ENCODE measurements at places on chromosomes 7 and 10. TPM values are rescaled to one million over a fixed set of nuclear protein-coding genes. Genes with fewer than 3 reads are reported as not detected.

DNA sequence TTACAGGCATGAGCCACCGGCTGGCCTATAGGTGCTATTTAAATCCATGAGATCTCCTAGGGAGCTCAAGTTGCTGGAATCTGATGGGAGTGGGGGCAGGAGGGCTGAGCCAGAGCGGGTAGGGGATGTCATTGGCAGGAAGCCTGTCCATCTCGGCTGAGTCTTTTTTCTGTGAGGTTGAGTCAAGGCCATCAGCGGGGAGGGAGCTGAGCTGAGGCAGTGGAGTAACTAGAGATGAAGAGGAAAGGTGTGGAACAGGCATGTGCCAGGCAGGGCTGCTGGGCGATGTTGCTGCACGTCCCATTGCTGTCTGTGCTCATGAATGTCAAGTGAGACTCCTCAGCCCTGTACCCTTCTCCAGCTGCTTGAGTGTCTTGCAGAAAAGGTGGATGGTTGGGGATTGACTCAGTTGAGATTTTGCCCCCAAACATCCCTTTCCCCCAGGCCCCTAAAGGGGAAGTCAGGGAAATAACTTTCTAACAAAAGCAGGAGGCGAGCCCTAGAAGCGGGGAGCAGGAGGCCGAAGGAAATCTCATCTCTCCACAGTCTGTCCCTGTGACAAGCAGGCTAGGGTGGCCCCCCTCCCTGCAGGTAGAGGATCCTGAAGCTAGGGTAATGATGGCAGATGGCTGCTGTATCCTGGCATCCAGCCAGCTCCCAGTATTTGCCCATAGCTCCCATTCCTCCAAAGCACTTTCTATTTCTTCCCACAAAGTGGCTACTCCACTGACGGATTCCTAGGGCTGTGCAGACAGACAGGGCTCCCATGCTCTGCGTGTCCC, 5.4 kb downstream of the ATP6V1F start:
- H3K27me3 ChIP-seq, result peaks cover 58% of the 10 kb centered on the region
- no peak overlapping the region for H3K27ac ChIP-seq
- H3K4me3 ChIP-seq, result no peak overlapping the region

- H3K4me3 ChIP-seq, result no peak overlapping the region
- peaks cover 70% of the 10 kb centered on the region for H3K4me1 ChIP-seq
- H3K27me3 ChIP-seq, result peaks cover 43% of the 10 kb centered on the region
- DNase-seq, result peak; percentile 34
Observed at GRCh38 chr10:104331208-104331838, 6.9 kb downstream of the ITPRIP start.

DNA sequence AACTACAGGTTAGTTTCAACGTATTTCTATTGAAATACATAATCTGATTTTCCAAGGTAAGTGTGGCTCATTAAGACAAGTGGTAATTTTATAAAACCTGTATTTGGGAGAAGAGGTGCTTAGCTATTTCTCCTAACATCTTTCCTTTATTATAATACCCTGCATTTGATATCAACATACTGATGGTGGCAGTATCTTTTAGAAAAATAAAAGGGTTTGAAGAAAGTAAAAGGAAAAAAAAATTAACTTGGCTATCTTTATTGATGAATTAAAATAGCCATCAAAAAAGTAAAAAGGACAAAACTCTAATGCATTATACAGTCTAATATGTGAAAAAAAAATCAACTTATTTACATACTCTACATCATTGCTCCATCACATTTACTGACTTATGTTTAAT, 68.0 kb downstream of the NRBF2 start:
- H3K4me3 ChIP-seq, result no peak overlapping the region
- peaks cover 10% of the 10 kb centered on the region for H3K36me3 ChIP-seq
- no peak for DNase-seq
- H3K27ac ChIP-seq, result peak overlapping the region; percentile 35

The SHH gene
- total RNA-seq, result 0.03 TPM

The CCDC136 gene
- 93.6 TPM for total RNA-seq

- peaks cover 29% of the 10 kb centered on the region for H3K27me3 ChIP-seq
- no peaks in the 10 kb centered on the region for H3K4me1 ChIP-seq
- no peak overlapping the region for H3K27ac ChIP-seq
- no peak for DNase-seq
- no peaks in the 10 kb centered on the region for H3K36me3 ChIP-seq
Observed at GRCh38 chr10:44307691-44308090, 77.2 kb downstream of the CXCL12 start.

GRCh38 chr7:87816389-87816788, 59.8 kb downstream of the SLC25A40 start:
- no peak for DNase-seq
- no peak overlapping the region for H3K27ac ChIP-seq
- H3K4me1 ChIP-seq, result no peaks in the 10 kb centered on the region

GRCh38 chr7:69596056-69596455, 2.2 kb upstream of the AUTS2 start:
- no peak overlapping the region for H3K27ac ChIP-seq
- H3K4me3 ChIP-seq, result no peak overlapping the region
- no peak for DNase-seq
- no peaks in the 10 kb centered on the region for H3K36me3 ChIP-seq
- H3K27me3 ChIP-seq, result peaks cover 80% of the 10 kb centered on the region

The HHEX gene
- not detected for total RNA-seq

DNA sequence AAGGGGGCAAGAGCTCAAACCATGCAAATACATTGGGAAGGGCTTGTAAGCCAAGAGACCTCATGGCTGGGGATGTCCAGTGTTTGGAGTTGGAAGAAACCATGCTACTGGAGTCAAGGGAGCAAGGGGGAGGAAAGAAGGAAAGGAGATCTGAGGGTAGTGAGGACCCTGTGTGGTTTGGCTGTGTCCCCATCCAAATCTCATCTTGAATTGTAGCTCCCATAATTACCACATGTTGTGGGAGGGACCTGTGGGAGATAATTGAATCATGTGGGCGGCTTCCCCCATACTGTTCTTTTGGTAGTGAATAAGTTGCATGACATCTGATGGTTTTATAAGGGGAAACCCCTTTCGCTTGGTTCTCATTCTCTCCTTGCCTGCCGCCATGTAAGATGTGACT, 56.5 kb upstream of the ADRB1 start:
- no peak overlapping the region for H3K4me3 ChIP-seq
- H3K27me3 ChIP-seq, result no peaks in the 10 kb centered on the region
- H3K4me1 ChIP-seq, result peaks cover 9% of the 10 kb centered on the region

The CUZD1 gene
- 0.74 TPM for total RNA-seq

The INPP5A gene
- 21.3 TPM for total RNA-seq

The PLOD3 gene
- total RNA-seq, result 9.4 TPM
